ENCODE measurements at places on chromosomes 2 and 18.

- DNase-seq: no peak
Measured at GRCh38 chr18:23032030-23032582, 99.0 kb downstream of the RBBP8 start.

- DNase-seq: no peak
Measured at GRCh38 chr2:83112858-83113257, 1346.2 kb downstream of the SUCLG1 start.

GRCh38 chr2:105496271-105496670 lies 97.4 kb upstream of the FHL2 start:
- DNase-seq: no peak

- no peak for DNase-seq
Measured at GRCh38 chr18:41146301-41146700, 808.7 kb upstream of the PIK3C3 start.

DNA sequence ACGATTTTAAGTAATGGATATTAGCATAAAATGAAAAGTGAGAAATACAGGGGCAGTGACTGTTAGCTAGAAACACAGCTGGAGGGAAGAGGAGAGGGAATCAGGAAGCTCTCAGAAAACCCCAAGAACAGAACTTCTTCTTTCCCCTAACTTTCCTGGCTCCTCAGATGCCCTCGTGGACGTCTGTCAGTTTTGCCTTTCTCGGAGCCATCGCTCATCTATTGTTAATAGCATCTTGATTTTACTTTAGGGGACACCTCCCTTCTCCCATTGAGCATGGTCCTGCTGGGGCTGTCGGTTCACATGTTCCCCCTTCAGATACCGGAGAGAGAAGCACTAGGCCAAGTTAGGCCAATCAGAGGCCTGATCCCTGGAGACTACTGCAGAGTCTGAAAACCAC lies 2.3 kb upstream of the PLEK start:
- no peak for DNase-seq

DNA sequence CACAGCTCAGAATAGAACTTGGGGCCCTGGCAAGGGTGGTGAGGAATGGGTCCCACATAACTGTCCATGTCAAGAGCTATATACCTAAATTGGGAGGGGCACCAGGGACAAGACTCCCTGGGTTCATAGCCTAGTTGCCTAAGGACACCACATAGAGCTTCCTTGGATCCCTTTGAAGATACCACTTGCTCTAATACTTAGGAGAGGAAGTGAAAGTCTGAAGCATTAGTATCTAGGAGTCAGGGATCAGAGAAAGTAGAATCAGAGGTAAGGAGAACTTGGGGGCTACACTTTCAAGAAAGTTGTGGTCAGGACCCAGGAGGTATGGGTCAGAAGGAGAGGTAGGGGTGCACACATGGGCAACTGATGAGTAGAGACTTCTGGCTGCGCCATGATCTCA lies 318.2 kb upstream of the SLC39A10 start:
- DNase-seq: no peak

- DNase-seq: no peak
Measured at GRCh38 chr2:205066081-205066480, 520.8 kb downstream of the PARD3B start.

- DNase-seq: no peak
Measured at GRCh38 chr2:148623086-148623485, 21.5 kb upstream of the EPC2 start.

GRCh38 chr2:62266433-62267038 lies 70.6 kb downstream of the B3GNT2 start:
- peak; percentile 21 for DNase-seq

- DNase-seq: no peak
Measured at GRCh38 chr2:101486258-101486701, 11.4 kb upstream of the RFX8 start.

DNA sequence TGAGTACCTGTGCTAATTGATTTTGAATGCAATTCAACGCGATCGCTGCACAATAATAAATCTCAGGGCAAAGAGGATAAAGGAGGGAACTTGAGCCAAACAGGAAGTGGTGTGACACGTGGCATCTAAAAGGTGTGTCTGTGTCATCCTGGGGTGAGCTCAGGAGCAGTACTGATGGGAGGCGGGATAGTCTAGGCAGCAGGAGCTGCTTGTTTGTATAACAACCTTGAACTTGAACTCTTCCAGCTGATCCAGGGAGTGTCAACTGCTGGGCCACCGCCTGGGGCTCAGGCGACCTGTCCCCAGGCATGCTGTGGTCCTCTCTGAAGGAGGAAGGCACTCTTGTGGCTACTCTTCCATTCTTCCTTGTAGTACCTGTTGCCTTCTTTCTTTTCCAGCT lies 61.2 kb downstream of the BOD1L2 start:
- DNase-seq: peak; percentile 2

DNA sequence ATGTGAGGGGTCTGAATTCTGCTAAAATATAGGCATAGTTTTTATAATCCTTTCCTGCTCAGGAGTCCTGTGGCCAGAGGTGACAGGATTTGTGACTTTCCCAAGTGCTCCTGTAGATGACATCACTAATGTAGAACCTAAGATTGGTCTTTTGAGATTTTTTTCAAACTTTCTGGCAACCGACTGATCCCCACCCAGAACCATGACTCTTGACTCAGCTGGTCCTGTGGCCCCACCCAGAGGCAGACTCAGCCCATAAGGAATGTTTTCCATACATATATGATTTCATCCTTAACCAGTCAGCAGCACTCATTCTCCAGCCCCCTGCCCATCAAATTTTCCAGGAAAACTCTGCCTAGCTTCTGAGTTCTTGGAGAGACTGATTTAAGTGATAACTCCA lies 46.8 kb downstream of the COMMD1 start:
- no peak for DNase-seq

GRCh38 chr18:54775686-54776085 lies 52.6 kb upstream of the RAB27B start:
- no peak for DNase-seq
